ENCODE measurements at places on chromosomes 7 and 10. TPM values are rescaled to one million over a fixed set of nuclear protein-coding genes. Genes with fewer than 3 reads are reported as not detected.

The MIOS gene
- total RNA-seq: 73.1 TPM

The CCDC146 gene
- 1.9 TPM for total RNA-seq

The PCDH15 gene
- not detected for total RNA-seq

The LIPJ gene
- total RNA-seq: 0.30 TPM

The CALY gene
- total RNA-seq: not detected

The ADIRF gene
- total RNA-seq: 19.1 TPM

The SMO gene
- total RNA-seq: 2.5 TPM

The CPA1 gene
- total RNA-seq: 1.1 TPM

The CCDC172 gene
- not detected for total RNA-seq

The GJD4 gene
- total RNA-seq: not detected

The OR6B1 gene
- total RNA-seq: not detected

The NODAL gene
- not detected for total RNA-seq

The AKR1C2 gene
- total RNA-seq: 982 TPM

The OR2A1 gene
- total RNA-seq: not detected

The COMMD3 gene
- 45.5 TPM for total RNA-seq

The POU6F2 gene
- total RNA-seq: not detected

The EPO gene
- total RNA-seq: not detected

The PPP1R17 gene
- not detected for total RNA-seq

The EBLN1 gene
- total RNA-seq: not detected

The BUB3 gene
- total RNA-seq: 28.6 TPM

The LHFPL3 gene
- total RNA-seq: not detected

The MLXIPL gene
- 32.3 TPM for total RNA-seq

The PDE1C gene
- 0.64 TPM for total RNA-seq

The ITGB1 gene
- 255 TPM for total RNA-seq

The ZNF804B gene
- not detected for total RNA-seq

The CHRM2 gene
- total RNA-seq: not detected

All from psoas muscle (tissue), 8 donors.